ENCODE measurements at places on chromosomes 4 and X.

- peak; percentile 41 for DNase-seq
These were observed 16.9 kb upstream of the LRBA start for GRCh38 chr4:151031831-151032605.

DNA sequence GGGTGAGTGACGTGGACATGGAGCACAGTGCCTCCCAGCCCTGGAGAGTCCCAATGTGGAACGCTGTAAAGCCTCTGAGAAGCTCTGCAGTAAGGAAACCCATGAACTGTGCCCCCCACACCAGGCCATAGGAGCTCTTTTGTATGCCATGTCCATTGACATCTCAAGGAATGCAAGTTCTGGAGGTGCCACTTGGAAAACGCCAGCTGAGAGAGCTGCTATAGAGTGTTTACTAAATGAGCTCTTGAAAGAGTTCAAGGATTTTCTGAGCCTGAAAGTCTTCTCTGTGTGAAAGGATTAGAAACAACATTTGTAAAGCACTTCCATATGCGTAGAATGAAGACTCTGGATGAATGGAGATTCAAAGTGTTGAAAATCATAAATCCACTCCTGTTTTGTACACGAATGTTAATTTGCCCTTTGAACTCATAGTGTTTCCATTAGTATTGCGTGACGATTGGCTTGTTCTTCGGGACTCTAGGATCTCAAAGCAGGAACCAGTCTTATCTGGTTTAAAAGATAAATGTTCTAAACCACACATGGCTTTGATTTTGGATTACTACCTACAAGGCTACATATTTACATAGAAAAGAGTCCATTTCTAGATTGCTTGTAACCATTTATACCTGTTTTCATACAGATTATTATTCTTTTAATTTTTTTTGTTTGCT, 41.8 kb upstream of the STOX2 start:
- DNase-seq: no peak

DNA sequence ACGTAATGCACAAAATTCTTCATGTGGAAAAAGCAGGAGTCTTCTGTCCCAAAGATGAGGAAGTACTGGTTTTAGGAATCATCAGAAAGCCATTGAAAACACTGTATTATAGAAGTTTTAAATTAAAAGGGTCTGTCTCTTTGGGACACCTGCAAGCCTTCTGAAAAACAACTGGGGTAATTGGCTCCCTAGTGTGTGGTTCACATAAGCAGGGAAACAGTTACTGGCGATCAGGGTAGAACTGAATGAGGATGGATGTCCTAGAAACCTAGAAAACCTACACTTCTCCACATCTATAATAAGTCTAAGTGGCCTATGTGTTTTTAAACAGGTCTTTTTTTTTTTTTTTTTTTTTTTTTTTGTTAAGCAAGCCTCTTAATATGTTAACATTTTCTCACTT, 945.5 kb upstream of the PCDH10 start:
- no peak for DNase-seq

DNA sequence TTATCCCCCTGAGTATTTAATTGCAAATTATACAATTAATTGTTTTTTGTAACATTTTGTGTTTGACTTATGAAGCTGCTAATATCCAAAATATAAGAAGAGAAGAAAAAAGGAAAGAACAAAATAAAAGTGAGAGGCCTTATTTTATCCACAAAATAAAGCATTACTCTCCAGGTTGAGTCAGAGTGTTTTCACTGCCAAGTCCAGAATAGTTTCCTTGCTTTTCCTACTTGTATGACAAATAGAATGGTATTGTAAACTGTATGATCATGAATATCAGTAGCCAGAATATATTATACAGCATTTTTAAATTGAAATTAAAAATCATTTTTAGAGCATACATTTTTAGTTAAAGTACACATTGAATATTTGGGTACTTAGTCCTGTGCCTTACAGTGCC, 237.8 kb downstream of the NDST4 start:
- DNase-seq: no peak

- DNase-seq: no peak
These were observed 19.4 kb upstream of the RAB40A start for GRCh38 chrX:103538728-103539127.

GRCh38 chr4:115850799-115851509, 737.5 kb upstream of the NDST4 start:
- DNase-seq: no peak

GRCh38 chrX:120308558-120308957, 2.7 kb downstream of the TMEM255A start:
- no peak for DNase-seq

- peak; percentile 10 for DNase-seq
These were observed 157.0 kb upstream of the TLL1 start for GRCh38 chr4:165715989-165716388.

GRCh38 chr4:25076625-25077398, 46.1 kb upstream of the LGI2 start:
- no peak for DNase-seq

- DNase-seq: no peak
These were observed 139.5 kb downstream of the RAPGEF2 start for GRCh38 chr4:159242427-159242826.
